ENCODE measurements at places on chromosomes 4 and X.

GRCh38 chrX:136049608-136050007, 64.4 kb downstream of the SLC9A6 start:
- no peak for DNase-seq

DNA sequence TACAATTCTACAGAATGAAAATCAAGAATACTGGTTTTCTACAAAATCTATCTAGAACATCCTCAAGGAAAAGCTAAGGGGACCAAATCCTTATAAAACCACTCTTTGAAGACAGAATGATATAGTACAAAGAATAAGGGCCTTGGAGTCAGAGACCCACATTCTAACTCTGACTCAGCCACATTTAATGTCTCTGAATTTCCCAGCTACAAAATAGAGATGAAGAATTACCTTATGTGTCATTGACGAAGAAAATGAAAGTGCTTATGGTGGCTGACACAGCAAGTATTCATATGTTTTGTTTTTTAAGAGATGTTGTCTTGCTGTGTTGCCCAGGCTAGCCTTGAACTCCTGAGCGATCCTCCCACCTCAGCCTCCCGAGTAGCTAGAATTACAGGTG, 35.9 kb upstream of the CXorf38 start:
- DNase-seq = no peak

DNA sequence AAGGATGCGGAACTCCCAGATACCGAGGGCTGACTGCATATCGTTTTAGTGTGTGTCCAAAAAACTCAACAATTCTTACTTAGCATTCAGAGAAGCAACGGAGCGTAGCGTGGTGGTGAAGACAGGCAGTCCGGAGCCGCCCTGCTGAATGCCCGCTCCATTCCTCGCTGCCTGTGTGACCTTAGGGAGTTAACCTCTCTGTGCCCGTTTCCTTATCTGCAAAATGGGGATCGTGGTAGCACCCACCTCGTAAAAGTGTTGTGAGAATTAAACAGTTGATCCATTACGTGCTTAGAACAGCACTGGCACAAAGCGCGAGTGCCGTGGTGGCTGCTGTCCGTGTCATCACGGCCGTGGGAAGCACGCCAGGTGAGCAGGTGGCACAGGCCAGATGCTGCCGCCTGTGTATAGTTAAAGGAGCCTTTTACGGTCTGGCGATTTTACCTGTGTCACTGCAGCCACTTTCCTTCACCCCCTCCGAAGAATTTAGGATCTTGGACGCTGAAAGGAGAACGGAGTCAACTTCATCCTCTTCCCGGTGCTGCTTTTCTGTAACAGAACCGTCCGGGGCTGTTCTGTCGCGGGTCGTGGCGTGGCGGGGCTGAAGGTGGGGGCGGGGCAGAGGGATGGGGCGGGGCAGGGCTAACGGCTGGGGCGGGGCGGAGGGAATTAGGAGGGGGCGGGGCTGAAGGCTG, 885 bp downstream of the CCDC110 start:
- no peak for DNase-seq

DNA sequence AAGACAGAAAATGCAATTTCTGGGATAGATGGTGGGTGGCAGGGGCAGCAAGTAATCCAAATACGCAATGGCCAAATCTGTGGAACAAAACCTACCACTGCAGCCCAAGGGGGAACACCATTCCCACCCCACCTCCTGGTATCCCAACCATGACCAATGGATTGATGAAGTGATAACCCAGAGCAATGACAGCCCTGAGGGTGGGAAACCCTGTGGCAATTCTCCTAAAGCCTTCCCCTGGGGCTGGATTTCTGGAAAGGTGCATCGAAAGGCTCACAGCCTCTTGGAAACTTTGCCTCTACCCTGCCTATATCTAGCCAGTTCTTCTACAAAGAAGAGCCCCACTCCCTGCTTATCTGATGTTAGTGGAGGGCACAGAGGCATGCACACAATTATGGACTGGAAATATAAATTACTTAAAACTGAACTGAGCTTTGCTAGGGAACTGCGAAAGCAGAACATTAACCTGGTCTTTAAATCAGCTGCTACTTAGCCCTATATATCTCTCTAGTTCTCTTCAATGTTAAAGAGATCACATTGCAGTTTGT, 59.9 kb upstream of the TXK start:
- no peak for DNase-seq

DNA sequence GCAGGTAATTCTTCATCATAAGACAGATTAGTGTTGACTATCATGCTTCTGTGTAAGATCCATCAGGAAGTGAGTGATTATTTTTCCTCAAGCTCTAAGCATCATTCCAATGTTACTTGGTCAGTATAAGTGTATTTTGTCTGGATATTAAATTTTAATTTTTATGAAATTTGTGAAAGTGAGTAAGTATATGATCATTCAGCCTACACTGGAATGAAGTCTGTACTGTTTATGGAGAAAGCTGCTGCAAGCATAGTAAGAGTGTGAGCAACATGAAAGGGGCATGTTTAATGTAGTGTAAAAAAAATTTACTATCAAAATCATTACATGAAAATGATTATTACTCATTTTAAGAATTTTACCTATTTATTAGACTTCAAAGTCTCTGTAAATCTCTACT, 84.8 kb downstream of the IL15 start:
- no peak for DNase-seq

GRCh38 chrX:12118134-12118533, 20.1 kb upstream of the FRMPD4 start:
- no peak for DNase-seq

GRCh38 chrX:39645178-39645895, 452.4 kb downstream of the BCOR start:
- DNase-seq = peak; percentile 14

DNA sequence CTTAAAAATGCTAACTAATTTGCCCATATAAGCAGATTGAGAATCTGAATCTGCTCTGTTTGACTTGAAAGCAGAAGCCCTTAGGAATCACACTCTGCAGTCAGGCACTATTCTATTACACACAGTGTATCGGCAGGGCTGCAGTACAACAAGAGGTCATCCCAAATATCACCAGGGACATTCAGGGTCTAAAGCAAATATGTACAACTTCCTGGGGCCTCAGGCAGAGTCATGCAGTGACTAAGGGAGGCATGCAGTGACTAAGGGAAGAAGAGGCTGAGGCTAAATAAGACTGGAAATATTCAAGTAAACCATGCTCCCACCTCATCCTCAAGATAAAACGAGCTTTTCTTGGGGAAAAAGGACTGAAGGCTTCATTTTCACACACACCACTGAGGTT, 20.9 kb downstream of the MAPK10 start:
- DNase-seq = no peak

DNA sequence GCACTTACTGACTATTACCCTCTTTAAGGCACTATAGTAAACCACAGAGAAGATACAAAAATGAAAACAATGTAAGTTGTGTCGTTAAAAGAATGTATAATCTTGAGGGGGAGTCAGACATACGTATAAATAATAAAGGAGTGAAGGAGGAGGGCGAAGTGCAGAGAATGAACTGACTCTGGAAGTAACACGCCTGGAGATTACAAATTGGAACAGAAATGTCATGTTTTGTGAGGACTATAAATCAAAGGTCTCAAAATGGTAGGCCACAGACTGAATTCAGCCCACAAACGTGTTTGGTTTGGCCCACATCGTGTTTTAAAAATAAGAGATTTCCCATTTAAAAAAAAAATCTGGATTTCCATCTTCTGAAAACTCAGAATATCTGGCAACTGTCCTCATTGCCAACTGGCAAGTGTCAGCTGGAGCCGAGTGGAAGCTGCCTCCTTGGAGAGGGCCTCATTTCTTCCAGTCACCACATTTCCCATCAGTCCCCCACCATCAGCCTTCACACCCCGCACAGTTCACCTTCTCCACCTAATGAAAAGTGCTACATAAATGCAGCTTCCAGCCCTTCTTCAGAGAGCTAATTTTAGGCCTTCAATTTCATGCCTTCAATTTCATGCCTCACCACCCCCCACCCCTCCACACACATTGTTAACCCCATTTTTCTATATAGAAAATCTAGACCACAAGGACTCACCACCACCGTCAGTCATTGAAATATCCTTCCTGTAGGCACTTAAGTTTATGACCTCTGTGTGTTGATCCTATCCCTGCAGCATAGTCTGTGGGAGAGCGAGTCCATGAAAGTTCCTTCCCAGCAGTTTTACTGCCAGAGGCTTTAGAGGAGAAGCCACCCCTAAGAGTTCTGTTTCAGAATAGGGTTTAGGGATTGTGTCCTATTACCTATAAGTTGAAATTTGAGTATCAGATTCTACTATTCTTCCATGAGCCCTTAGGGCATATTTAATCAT, 32.0 kb upstream of the COL25A1 start:
- DNase-seq = no peak

DNA sequence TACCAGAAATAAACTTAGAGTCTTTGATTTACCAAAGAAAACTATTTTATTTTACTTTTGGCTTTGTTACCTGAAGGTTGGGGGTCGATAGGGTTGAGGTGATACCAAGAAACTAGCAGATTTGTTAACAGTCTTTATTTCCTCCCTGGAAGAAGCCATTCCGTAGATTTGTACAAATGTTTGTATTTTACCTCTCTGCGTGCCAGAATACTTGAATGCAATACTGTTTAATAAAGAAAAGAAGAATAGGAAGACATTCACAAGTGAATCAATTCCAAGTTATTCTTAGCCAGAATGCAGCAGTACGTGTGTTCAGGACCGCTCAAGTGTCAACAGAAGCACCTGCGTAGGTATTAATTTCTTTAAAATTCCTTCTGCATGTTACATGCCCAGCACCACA, 260.3 kb upstream of the TENM3 start:
- no peak for DNase-seq

DNA sequence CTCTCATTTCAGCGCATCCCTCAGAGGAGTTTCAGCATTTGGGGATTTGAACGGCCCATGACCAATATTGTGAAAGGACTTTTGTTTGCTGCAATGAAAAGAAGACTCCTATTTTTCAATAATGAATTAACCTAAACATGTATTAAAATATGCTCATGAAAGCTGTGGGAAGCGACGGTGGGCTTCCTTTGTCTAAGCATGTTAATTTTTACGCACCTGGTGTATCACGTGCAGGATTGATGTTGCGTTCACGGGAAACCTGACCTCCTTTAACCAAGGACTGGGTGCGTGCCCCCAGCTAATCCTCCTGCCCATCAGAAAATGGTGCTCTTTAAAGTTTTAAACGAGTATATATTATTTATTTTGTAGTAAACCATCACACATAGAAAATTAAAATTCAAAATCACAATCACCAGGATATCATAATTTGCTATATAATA, 590 bp upstream of the CCDC110 start:
- no peak for DNase-seq

GRCh38 chr4:5545271-5545670, 163.1 kb downstream of the EVC2 start:
- DNase-seq = no peak

DNA sequence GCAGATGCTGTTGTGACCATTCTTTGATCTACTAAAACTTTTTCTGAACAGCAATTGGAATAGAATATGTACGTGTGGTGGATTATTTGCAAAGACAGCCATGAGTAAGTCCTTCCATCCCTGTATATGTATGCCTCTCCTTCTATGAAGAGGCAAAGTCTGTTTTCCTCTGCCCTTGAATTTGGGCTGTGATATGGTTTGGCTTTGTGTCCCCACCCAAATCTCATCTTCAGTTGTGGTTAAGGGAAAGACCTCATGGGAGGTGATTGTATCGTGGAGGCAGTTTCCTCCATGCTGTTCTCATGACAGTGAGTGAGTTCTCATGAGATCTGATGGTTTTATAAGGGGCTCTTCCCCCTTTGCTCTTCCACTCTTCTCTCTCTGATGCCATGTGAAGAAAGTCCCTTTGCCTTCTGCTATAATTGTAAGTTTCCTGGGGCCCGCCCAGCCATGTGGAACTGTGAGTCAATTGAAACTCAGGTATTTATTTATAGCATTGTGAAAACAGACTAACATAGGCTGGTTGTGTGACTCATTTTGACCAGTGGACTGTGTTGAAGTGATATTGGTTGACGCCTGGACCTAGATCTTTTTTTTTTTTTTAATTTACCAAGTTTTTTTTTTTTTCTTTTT, 108.3 kb upstream of the CAMK2D start:
- peak; percentile 28 for DNase-seq

DNA sequence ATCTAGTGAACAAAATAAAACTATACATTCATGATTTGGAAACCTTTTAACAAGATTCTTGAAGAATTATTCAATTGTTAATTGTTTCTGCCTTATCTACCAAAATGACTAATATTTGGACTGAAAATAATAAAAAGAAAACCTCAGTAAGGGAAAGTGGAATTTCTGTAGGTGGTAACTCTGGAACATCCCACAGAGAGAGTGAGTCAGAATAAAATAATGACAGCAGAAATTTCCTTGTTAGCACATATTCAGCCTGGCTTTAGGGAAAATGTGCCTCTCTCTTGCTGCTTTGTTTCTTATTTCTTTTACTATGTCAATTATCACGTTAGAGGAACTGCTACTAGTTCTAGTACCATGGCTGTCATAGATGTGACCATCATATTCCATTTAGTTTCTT, 421.5 kb upstream of the GNPDA2 start:
- DNase-seq = no peak

- no peak for DNase-seq
These were observed 28.9 kb downstream of the CPEB2 start for GRCh38 chr4:15031197-15031596.

- DNase-seq = no peak
These were observed 158.8 kb downstream of the ADGRA3 start for GRCh38 chr4:22356987-22357596.

GRCh38 chr4:7425591-7426468, 8.9 kb downstream of the PSAPL1 start:
- no peak for DNase-seq
